ENCODE measurements at places on chromosomes 2 and 18. TPM values are rescaled to one million over a fixed set of nuclear protein-coding genes. Genes with fewer than 3 reads are reported as not detected.
A peak's percentile ranks its signal among the peaks of the same experiment; 100 is the strongest.

- DNase-seq, result no peak
These were observed 148.3 kb upstream of the HDAC4 start for GRCh38 chr2:239548965-239549595.

- DNase-seq, result no peak
These were observed 18.3 kb downstream of the TTC32 start for GRCh38 chr2:19883486-19883885.

GRCh38 chr2:168314236-168314635 is 66.8 kb upstream of the STK39 start:
- no peak for DNase-seq

GRCh38 chr18:36672437-36673344 is 156.1 kb downstream of the TPGS2 start:
- DNase-seq, result peak; percentile 61

GRCh38 chr2:172612051-172612450 is 56.2 kb downstream of the PDK1 start:
- no peak for DNase-seq

DNA sequence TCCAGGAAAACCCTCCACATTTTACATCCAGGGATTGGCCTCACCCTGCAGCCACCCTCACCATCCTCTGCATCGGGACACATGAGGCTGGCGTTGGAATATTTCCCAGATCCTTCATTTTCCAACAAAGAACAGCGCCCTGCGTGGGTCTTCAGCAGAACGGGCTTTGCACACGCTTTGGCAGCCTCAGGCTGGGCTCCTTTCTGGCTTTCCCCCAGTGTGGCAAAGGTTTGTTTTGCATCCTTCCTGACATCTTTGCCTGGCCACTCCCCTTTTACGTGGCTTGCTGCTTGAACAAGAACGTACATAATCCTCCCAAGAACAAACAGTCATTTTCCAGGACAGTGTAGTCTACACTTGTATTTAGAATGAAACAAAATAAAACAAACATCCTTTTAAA is 25.6 kb upstream of the GREB1 start:
- DNase-seq, result no peak

- DNase-seq, result peak; percentile 41
These were observed 30.5 kb upstream of the SNED1 start for GRCh38 chr2:240967681-240968621.

- no peak for DNase-seq
These were observed 341.2 kb downstream of the ALK start for GRCh38 chr2:29580223-29580622.

The RIT2 gene
- not detected for total RNA-seq

The SKOR2 gene
- total RNA-seq, result not detected

The UGT1A10 gene
- not detected for total RNA-seq

The CYP27C1 gene
- not detected for total RNA-seq

The IL36RN gene
- total RNA-seq, result not detected
